ENCODE measurements at places on chromosomes 7 and 10.
A peak's percentile ranks its signal among the peaks of the same experiment; 100 is the strongest.

- DNase-seq: no peak
Observed at GRCh38 chr7:87151729-87152111, 533 bp upstream of the DMTF1 start.

DNA sequence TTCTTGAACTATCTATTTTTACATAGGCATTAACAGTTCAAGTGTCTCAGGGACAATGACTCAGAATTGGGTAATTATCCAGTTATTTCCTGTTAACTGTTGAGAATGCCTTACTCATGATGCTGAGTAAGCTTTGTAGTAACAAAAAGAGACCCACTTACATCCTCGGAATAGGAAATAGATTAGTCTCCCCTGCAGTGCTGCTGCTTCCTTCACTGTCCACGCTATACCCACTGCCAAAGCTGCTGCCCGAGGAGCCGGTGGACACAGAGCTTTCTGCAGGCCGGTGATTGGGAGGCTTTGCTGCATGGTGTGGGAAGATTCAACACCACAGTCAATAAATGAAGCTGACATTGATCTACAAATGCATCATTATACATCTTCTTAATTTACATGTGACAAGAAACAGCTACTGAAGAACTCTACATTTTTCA is 357.1 kb downstream of the PCLO start:
- DNase-seq: peak; percentile 20

GRCh38 chr7:150335774-150336112 is 5.7 kb downstream of the RARRES2 start:
- DNase-seq: no peak

- no peak for DNase-seq
Observed at GRCh38 chr10:132615341-132616169, 78.0 kb downstream of the INPP5A start.

DNA sequence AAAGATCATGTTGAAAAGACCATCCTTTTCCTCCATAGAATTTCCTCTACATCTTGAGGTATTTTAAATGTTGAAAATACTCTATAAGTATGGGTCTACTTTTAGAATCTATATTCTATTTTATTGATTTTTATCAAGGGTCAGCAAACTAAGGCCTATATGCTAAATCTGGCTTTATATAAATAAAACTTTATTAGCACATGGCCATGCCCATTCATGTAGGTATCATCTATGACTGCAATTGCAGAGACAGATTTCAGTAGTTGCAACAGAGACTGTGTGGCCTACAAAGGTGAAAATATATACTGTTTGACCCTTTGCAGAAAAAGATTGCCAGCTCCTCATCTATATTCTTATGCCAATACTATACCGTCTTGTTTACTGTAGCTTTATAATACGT is 72.7 kb downstream of the TAX1BP1 start:
- no peak for DNase-seq

DNA sequence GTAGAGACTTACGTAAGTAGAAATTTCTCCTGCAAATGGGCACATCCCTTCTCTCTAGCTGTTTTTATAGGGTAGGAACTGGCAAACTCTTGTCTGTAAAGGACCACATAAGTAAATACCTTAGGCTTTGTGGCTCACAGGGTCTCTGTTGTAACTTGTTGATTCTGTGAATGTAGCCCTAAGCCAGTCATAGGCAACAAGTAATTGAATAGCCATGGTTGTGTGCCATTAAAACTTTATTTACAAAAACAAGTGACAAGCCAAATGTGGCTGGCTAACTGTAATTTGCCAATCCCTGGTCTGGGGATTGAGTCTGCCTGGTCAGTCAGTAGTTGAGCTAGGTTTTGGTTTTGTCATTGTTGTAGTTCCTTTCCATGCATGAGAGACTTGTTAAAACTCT is 5.3 kb upstream of the KLF6 start:
- DNase-seq: no peak

- no peak for DNase-seq
Observed at GRCh38 chr7:157479326-157479725, 142.5 kb downstream of the DNAJB6 start.

DNA sequence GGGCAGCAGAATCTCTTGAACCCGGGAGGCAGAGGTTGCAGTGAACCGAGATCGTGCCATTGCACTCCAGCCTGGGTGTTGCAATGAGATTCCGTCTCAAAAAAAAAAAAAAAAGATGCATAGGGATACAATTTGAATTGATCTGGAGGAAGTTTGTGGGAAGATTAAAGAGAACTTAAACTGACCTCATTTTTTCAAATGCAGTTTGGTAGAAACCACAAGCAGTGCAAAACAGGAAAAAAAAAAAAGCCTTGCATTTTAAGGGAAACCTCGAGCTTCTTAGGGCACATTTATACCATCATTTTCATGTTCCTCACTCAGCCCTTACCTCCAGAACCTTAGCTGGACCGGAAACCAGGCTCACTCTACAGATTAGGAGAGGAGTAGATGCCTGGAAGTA is 2.8 kb downstream of the KCTD7 start:
- DNase-seq: no peak

DNA sequence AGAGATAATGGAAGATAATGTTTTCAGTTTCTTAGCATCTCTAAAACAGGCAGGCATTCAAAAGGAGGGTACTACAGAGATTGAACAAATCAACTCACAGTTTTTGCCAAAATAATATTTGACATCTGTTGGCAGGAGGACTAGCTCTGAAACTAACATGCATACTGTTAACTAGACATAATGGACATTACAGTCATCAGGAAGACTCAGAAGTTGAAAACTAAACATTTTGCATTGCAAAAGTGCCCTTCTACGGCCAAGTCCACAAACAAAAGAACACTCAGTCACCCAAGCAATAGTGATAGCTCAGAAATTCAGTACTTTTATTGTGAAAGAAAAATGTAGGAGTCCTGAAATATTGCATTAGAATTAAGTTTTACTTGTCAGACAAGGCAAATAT is 399.0 kb downstream of the HGF start:
- DNase-seq: no peak

GRCh38 chr10:106793617-106794016 is 370.9 kb downstream of the SORCS1 start:
- DNase-seq: no peak

- DNase-seq: no peak
Observed at GRCh38 chr7:70571961-70572360, 560.0 kb upstream of the GALNT17 start.

DNA sequence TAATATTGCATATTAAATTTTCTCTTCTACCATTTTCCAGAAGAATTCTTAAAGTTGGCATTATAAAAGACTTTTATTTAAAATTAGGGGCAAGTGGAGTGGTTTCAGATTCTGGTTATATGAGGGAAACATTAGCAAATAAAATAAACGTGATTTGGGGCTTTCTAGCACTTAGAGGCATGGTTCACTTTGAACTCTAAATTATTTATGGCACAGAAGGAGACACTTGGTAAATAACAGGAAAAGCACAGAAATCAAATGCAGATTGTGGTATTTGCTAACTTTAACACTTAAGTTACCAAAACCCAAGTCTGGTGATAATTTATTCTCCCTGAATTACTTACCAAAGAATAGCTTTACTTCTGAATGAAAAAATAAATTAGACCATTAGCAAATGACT is 134.5 kb upstream of the ETV1 start:
- no peak for DNase-seq

DNA sequence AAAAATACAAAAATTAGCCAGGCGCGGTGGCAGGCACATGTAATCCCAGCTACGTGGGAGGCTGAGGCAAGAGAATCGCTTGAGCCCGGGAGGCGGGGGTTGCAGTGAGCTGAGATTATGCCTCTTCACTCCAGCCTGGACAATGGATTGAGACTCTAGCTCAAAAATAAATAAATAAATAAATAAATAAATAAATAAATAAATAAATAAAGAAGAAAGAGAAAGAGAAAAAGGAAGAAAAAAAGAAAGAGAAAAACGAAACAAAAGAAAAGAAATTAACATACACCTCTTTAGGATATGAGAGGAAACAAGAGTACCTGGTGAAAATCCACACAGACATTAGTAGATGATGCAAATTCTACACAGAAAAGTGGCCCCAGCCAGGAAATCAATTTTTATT is 713.7 kb upstream of the POT1 start:
- DNase-seq: no peak

DNA sequence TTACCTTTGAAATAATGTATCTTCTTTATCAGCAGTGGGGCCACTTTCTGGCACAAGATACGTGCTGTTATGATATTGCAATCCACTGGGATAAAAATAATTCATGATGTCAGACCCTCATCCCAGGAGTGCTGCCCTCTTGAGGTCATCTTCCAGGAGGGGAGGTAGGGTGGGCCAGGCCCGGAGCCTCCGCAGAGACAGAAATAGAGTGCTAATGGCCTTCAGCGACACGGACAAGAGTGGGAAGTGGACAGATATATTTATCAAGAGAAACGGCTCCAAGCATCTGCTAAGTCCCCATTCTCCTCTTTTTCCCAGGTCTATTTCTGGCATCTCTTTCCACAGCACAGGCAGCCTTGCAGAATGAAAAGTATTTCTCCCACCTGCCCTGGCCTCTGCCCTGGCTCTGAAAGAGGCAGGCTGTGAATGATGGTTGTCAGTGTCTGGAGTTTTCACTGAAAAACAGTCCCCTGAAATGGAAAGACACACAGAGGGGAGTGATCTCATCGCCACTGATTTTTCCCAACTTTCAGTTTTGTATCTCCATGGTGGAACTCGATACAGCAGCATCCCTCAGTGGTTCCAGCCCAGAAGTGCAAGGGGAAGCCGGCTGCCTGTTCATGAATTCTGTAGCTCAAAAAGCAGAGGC is 251.7 kb upstream of the MYO3A start:
- no peak for DNase-seq

DNA sequence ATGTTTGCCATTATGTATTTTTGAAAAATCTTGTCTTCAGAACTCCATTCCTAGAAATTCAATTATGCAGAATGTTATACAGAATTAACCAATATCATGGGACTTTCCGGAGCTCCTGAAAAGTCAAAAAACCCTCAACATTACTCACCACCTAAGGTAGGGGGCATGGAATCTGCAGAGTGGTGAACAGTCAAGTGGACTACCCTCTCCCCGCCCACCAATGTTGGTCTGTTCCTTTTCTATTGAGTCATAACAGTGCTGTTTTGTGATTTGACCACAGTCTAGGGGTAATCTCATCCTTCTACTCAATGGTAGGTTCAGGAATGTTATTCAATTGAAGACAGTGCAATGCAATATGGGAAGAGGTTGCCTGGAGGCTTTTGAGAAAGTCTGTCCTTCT is 130.5 kb upstream of the HABP2 start:
- no peak for DNase-seq

DNA sequence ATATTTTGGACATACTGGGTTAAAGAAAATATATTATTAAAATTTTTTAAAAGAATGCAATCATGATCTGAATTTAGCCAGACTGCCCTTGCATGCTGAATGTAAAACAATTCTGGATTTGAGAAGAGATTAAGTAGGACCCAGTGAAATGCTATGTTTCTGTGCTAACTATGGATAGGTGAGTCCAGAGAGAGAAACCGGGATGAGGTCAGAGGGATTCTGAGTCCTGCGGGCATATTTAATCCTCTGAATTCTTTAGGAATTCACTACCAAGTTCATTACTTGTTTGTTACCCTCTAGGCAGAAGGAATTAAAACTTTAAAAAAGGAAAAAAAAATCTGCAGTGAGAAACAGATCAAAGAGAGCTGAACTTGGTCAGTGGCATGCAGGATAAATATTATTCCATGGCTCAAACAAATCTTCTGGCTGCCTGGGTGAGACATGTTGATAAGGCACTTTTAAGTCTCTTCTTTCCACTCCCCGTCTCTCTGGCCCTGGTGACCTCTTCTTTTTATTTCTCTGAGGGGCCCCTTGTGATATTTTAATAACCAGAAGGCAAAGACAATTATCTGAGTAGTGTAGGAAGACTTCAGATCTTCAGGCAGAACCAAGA is 50.2 kb upstream of the LYZL1 start:
- no peak for DNase-seq

GRCh38 chr7:64626083-64626469 is 39.9 kb upstream of the ZNF107 start:
- DNase-seq: no peak

DNA sequence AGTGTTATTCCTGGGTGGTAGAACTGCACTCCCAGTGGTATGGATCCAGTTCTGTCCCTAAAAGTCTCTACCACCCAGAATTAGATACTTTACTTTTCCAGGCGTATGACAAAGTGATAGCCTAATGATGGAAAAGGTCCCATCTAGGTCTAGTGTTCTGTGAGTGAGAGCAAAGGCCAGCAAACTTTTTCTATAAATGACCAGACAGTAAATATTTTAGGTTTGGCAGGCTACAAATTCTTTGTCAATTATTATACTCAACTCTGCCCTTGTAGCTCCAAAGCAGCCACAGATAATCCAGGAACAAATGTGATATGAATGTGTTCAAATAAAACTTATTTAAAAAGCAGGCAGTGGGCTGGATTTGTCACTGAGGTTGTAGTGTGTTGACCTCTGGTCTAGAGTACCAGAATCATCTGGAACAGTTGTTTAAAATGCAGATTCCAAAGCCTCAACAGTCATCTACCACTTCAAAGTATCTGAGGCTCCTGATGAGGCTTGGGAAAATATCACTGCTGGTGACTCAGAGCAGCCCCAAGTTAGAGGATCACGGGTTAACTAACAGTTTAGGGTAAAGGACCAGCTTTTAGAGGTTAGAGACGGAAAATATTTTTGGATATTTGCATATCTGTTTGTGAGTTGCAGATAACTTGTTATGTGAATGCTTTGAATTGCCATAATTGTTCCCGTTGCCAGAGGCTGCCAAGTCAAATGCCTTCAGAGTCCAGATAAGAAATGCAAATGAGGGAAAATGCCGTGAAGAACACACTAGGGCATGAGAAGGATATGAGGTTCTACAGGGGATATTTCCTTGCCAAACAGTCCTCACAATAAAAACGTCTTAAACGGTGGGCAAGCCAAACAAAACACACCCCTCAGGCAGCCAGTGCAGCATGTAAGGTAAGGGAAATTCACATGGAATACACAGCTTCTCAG is 19.4 kb downstream of the NRAP start:
- DNase-seq: no peak

GRCh38 chr10:16119445-16119844 is 259.1 kb upstream of the MINDY3 start:
- DNase-seq: no peak

DNA sequence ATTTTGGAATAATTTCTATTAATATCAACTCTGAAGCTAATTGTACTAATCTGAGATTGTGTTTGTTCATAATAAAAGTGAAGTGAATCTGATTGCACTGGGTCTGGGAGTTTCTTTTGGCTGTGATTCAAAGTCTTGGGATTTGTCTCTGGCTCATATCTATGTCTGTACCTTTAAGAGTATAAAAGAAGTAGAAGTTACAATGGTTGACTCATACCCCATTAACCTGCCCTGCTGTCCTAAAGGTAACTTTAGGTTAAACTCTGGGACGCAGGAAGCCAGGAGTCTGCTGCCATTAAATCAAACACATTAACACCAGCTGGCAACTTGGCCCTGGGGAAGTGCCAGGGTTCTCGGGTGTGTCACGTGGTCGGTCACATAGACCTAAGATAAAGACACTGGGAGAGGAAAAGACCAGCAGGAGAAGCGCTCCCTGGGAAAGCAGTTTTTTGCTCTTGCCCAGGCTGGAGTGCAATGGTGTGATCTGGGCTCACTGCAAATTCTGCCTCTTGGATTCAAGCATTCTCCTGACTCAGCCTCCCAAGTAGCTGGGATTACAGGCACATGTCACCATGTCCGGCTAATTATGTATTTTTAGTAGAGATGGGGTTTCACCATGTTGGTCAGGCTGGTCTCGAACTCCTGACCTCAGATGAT is 17.8 kb downstream of the SCD start:
- DNase-seq: peak; percentile 34

- no peak for DNase-seq
Observed at GRCh38 chr10:52729271-52730104, 43.1 kb downstream of the MBL2 start.
